ENCODE measurements at places on chromosomes 3 and 15.

DNA sequence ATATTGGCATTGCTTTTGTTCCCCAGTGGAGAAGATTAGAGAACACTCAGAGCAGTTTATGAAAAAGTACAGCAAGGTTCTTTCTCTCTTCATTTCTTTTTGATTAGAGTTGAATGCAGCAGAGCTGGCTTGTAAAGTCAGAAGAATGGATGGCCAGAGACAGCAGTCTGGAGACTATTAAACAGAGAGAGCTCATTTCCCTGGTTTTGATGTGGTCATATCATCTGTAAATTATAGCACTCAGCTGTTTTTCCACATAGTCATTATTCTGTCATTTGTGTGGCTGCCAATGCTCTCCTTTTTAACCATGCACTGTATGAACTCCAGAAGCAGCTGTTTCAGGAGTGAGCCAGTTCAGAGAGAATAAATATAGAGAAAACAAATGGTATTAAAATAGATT is 177.4 kb upstream of the CRBN start:
- no peak for DNase-seq

GRCh38 chr3:19886404-19886803 is 47.6 kb downstream of the EFHB start:
- no peak for DNase-seq

DNA sequence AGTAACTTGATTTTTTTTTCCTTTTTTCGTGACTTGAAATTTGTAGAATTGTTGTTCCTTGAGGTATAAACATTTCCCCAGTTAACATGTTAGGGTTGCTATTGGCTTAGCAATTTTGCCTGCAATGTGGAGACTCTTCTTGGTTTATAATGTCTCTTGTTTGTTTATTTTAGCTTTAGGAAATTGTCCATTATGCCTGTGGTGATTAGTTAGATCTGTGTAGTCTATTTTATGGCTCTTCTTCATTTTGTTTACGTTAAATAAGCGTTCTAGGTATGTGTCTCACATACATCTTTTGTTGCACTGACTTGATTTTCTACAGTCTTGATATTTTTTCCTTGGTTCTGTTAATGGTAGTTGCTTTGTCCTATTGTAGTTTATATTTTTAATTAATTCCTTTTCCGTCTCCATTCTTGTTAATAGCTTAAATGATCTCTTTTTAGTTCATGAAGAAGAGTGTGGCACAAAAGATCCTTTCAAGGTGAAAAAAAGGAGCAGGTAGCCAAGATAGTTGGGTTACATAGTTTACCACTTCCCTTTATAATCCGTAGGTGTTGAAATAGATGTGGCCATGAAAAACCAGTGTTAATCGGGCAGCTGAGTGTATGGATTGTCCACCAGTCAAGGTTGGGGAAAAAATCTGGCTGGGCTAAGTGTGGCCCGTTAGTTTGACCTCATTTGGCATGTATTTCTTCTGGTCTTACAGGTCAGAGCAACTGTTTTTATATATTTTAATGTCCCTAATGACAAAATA is 12.1 kb downstream of the IQGAP1 start:
- DNase-seq, result no peak

DNA sequence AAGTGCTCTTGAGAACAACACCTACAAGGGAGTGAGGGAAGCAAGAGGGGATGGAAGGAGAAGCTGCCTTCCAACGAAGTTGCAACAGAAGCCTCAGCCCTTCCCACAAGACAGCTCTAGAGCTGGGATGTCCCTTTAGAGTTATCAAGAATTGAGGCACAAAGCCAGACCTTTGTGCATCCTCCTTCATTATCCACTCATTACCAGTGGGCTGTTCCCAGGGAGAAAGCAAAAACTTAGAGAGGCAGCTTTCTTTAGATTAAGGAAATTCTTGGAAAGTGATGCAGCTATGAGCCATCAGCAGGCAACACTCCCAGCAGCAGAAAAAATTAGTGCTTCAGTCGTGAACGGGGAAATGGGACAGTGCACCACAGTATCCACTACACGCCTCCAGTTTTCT is 10.6 kb upstream of the CD96 start:
- no peak for DNase-seq

DNA sequence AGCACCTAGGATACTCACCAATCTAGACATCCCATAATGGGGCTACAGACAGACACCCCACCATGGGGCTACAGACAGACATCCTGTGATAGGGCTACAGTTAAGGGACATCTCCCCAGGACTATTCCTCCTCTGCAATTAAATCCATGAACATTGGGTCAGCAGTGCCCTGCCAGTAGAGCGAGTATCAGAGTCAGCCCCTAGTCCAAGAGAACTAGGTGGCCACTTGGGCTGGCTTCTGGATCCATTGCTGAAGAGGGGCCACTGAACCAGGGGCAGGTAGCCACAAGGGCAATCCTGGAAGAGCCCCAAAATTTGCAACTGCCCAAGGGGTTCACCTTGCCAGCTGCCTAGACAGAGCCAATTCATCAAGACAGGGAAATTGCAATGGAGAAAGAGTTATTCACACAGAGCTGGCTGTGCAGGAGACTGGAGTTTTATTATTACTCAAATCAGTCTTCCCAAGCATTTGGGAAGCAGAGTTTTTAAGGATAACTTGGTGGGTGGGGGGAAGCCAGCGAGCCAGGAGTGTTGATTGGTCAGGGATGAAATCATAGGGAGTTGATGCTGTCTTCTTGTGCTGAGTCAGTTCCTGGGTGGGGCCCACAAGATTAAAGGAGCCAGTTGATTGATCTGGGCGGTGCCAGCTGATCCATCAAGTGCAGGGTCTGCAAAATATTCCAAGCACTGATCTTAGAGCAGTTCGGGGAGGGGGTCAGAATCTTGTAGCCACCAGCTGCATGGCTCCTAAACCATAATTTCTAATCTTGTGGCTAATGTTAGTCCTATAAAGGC is 170.2 kb upstream of the SMAD3 start:
- peak; percentile 30 for DNase-seq

DNA sequence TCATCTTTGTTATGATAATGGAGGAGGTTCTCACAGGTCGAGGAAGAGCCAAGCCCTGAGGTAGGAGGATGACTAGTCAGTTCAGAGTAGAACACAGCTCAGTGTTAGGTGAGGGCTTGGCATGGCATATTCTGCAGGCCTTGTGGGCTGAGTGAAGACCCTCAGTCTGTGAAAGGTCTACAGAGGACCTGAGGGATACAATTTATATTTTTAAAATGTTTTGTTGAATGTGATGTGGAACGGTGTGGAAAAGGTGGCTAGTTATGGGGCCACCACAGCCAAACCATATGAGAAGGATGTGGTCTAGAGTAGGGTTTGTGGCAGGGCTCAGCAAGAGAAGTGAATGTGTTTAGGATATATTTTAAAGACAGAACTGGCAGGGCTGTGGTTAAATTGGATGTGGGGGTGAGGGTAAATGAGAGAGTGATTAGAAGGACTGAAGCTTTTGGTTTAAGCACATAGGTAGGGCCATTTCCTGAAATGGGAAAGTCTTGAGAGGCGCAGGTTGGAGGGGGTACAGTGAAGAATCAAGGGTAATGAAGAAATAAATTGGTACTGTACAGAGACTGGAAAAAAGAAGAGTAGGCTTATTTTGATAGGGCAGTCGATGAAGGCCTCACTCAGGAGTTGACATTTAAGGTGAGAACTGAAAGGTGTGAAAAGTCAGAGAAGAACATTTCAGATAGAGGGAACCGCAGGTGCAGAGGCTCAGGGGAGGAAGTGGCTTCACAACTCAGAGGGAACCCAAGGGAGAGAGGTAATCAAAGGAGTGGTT is 60.5 kb downstream of the SPTSSB start:
- no peak for DNase-seq

- DNase-seq, result no peak
Observed at GRCh38 chr3:4807381-4808280, 171.6 kb upstream of the BHLHE40 start.

GRCh38 chr3:78875851-78876250 is 891.9 kb downstream of the ROBO1 start:
- no peak for DNase-seq

DNA sequence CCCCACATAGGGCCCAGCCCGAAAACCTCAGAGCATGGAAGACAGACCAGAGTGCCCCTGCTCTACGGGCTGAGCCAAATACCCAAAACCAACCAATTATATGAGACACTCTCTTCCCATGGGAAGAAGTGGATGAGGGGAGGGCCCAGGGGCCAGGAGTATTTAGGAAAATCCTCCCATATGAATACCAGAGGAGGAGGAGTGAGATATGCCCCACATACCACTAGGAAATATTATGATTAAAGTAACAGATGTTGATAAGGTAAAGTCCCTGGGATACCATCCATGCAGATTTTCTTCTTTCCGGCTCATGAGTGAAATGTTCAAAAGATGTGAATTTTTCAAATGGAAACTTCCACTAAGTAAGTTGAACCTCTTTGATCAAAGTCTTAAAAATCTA is 50.4 kb downstream of the MESD start:
- no peak for DNase-seq

- no peak for DNase-seq
Observed at GRCh38 chr3:138234401-138235179, 47.5 kb downstream of the ARMC8 start.

- no peak for DNase-seq
Observed at GRCh38 chr3:46896386-46896785, 18.9 kb downstream of the PTH1R start.

- DNase-seq, result no peak
Observed at GRCh38 chr3:97914388-97914787, 57.8 kb downstream of the RIOX2 start.

- no peak for DNase-seq
Observed at GRCh38 chr3:36401056-36401455, 20.8 kb downstream of the STAC start.

- no peak for DNase-seq
Observed at GRCh38 chr3:133413161-133414020, 13.5 kb downstream of the BFSP2 start.

DNA sequence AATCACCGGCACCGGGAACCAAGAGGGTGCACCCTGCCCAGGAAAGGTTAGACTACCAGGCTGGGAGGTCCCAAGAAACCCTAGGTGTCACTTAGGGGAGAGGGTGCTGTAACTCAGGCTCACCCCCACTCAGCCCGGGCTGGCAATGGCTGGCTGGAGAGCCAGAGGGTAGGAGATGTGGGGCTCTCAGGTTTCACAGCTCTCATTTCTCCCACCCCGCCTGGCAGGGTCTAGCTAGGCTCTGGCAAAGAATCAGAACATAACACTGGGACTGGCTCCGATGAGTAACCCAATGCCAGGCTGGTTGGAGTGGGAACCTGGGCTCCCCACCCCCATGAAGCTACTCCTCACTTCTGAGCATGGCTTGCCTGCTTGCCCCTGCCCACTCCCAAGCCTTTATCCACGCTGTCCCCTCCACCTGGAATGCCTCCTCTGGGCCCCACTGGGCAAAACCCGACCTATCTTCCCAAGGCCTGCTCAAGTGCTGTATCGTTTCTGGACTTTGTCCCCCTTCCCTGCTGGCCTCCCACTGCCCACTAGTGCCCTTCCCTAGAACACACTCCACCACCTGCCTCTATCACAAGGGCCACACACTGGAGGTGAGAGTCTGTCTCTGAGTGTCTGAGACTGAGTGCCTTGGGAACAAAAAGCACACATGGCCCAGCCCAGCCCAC is 2.0 kb downstream of the CIB2 start:
- DNase-seq, result no peak

Data from H1 (cell line).